ENCODE measurements at places on chromosomes 6 and 20.

DNA sequence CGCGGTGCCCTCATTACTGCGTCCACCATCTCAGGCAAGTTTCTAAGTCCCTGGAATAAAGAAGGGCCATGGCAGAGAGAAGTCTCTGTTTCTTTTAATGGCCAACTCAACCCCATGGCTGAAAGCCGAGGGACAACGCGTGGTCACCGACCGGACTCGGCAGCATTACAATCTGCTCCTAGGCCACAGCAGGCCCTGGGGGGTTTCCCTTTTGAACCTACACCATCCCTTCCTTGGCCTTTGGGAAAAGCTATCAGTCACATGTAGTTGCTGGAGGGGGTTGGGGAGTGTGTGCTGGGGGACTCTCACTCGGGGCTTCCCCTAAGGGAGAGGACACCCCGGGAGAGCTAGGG lies 11.1 kb upstream of the FAM83C start:
- no peak for DNase-seq

- no peak for DNase-seq
Measured at GRCh38 chr20:25217161-25218108, 21.9 kb downstream of the ENTPD6 start.

DNA sequence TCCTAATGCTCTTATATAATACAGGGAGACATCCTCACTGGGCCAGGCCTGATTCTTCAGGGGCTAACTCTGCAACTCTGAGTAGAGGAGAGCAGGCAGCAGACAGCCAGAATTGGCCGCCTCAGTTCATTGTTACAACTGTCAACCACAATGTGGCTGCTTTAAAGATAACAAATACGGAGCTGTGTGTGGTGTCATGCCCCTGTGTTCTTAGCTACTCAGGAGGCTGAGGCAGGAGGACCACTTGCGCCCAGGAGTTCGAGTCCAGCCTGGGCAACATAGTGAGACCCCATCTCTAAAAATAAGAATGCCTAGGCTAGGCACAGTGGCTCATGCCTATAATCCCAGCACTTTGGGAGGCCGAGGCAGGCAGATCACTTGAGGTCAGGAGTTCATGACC lies 34.3 kb downstream of the CEP250 start:
- DNase-seq, result no peak

DNA sequence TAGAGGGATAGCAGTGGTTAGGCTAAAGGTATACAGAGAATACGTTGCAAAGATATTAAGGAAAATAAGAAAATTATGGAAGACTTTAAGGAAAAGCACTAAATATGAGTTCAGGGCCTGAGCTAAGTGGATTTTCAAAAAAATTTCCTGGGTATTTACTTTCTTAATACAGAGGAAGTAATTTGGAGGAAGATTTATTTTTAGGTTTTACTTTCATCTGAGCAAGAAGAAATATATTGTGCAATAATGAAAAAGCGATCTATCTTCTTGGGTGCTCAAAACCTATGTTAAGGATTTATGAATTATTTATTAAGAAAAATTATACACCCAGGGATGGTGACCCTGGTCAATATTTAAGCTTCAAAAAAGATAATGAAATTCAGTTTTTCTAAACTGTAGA lies 224.7 kb downstream of the PLCB1 start:
- no peak for DNase-seq

GRCh38 chr6:10429638-10430427 lies 15.0 kb upstream of the TFAP2A start:
- DNase-seq, result peak; percentile 42

- no peak for DNase-seq
Measured at GRCh38 chr6:128990360-128990759, 107.4 kb downstream of the LAMA2 start.

DNA sequence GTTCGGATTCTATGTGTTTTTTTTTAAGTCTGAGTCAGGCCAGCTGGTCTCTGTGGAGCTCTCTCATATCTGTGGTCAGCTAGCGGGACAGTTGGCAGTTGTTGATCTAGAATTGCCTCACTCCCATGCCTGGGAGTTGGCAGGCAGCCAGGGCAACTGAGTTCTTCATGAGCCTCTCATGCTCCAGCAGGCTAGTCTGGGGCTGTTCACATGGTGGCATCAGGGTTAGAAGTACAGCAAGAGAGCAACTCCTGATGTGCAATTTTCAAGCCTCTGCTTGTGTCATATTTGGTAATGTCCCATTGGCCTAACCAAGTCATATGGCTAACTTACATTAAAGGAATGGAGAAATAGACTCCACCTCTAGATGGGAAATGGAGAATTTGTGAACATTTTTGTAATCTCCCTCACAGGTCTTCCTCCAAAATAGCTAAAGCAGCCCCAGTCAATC lies 6.7 kb upstream of the IFT52 start:
- peak; percentile 86 for DNase-seq

- DNase-seq, result peak; percentile 78
Measured at GRCh38 chr6:39791850-39792539, at the start of gene DAAM2. Gene DAAM2, plus strand, starts transcription at chr6:39792376. Its CDS starts 63,927 bp downstream, at chr6:39856303.

GRCh38 chr6:52635049-52635577 lies 35.8 kb upstream of the TMEM14A start:
- DNase-seq, result no peak

DNA sequence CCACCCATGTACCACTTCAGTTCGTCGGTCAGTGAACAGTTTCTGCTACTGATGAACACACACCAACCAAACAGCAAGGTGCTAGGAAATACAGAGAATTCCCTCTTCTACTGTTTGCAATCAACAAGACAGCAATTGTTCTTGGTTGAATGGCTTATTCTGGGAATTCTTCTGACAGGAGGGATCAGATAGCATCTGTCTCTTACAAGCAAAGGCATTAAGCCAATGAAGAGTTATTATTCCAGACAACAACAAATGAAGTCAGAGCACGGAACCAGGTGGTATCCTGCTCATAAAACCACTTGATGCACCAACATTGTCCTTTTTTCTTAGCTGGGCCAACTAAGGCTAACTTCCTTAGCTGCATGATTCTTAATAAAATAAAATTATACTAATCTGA lies 37.8 kb downstream of the PTPRK start:
- no peak for DNase-seq

DNA sequence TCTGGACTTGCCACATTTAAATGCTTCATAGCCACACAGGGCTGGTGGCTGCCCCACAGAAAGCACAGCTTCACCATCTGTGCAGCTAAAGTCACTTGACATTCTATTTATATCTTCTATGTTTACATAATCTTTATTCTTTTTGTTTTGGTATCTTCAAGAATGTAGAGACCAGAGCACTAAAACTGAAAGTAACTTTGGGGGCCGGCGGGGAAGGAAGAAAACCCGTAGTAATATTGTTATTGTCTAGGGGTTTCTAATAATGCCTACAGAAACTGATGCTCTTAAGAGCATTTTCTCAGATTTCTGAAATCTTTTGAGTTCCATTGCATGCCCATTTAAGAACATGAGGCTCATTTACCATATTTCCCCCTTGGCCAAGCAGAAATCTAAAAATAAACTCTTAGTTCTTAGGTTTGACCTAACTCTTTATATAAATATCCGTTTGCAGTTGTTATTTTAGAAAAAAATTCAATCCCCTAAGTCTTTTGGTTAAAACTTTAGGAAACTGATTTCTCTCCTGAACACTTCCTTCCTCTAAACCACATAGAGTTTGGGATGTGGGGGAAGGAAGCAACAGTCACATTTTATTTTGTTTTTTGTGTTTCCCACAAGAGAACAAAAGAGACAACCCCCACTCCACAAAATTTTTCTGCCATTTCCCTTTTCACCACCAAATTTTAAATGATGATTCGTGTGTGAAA lies 207.6 kb downstream of the OGFRL1 start:
- DNase-seq, result no peak

- DNase-seq, result no peak
Measured at GRCh38 chr20:38601216-38602184, at the start of gene ARHGAP40. Gene ARHGAP40, plus strand, starts transcription at chr20:38601809.

DNA sequence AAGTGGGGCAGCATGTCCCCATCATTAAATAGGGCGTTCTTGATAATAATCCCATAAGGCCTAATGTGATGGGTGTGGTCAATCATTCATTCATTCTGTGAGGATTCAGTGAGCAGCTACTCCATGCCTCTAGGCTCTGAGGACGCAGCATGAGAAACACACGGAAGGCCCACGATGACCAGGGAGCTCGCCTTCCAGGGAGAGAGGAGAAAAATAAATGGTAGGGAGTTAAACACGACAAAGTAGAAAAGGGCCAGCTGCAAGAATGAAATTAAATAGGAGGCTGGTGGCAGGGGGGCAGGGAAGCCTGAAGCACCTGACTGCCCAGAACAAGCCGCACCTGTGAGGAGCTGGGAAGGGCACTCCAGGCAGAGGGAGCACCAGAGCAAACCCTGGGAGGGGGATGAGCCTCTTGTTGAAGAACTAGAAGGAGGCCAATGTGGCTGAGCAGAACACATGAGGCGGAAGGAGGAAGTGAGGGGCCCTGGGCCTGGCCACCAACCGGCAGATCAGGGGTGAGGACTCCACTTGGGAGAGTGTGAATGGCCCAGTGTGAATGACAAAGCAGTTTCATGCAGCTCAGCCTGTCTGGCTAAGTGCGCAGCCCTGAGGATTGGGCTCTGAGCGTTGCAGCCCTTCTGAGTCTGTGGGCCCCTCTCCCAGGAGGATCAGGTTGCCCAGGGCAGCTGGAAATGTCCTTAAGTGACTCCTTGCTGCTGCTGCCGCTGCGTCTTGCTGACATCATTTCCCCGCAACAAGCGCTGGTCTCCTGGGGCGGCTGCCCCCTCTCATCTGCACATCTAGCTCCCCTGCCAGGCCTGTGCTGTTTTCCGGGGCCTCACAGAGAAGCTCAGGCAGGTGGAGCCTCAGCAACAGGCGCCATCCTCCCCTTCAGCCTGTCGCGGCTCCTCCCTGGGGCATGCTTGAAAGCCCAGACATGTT lies 99.9 kb downstream of the CDH26 start:
- peak; percentile 27 for DNase-seq

DNA sequence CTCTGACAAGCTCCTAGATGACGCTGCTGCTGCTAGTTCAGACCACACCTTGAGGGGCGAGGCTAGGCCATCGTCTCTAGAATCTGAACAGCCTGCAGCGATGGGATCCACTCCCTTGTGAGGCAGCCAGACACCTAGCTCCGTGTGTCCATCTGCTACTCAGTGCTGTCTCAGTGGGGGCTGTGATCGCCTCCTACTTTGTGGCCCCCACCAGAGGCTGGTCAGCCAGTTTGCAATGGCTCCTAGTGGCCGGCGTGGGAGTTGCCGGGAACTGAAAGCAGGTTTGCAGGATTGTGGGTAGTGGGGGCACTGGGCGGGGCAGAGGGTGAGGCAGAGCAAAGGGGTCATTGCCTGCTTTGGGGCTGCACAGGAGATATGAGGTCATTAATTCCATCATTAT lies 2.8 kb downstream of the CCN5 start:
- no peak for DNase-seq

DNA sequence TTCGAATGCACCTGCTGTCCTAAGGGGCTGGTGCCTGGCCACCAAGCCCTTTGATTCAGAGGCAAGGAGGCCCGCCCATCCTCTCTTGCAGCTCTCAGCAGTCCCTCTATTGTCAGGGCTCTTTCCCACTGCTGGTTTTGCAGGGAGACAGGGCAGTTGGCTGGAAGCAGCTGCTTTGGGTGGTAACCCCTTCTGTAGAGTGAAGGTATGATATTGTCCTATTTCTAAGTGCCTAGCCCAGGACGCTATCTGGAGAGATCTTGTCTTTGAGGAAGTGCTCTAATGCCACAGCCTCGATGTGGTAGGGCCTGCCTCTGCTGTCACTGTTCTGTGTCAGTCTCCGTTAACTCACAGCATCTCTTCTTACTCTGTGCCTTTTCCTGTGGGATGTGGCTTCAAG lies 5.6 kb downstream of the PLCG1 start:
- no peak for DNase-seq

DNA sequence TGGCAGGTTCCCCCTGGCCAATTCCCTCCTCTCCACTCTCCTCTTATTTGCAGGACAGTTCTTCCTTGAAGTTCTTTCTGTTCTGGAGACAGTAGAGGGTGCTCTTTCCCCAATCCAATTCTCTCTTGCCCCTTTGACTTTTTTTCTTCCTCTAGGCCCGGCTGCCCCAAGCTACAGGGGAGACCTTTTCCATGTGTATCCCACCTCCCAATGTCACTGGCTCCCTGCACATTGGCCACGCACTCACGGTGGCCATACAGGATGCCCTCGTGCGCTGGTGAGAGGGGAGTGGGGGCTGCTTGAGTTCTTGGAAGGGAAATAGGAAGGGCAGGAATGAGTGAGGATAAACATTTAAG lies 1.5 kb downstream of the VARS2 start:
- peak; percentile 77 for DNase-seq

DNA sequence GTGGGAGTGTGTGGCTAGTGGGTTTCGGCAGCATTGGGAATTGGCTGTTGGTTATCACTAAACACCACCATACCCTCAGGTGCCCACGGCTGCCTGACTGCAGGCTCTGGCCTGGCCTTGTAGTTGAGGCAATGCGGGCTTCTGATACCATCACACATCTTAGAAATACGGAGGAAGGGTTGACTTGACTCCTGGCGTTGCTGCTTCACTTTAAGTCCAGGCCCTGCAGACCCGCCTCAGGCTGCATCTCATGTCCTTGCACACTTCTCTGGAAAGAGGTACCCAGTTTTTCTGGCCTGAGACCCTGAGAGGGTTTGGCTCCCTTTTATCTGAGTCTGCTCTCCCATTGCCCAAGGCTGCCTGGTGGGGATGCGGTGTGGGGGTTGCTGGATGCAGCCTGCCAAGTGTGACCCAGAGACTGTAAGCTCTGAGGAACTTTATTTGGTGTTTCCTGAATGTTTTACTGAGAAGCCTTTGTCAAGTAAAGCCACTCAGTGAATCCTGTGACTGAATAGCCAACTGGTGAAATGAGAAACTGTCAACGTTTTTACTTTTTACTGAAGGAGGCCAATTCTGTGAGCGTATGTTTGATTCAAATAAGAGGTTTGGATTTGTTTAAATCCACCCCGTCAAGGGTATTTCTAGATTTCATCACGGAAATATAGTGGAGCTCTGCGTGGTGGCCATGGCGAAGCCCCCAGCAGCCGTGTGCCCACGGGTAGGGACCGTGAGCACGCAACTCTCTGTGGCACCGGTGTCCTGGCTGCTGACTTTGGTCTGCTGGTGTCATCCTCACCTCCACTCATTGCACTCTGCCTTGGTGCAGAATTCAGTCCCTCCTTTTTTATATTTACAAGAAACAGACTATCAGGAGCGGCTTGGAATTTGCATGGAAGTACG lies 160.1 kb downstream of the DTNBP1 start:
- DNase-seq, result no peak

DNA sequence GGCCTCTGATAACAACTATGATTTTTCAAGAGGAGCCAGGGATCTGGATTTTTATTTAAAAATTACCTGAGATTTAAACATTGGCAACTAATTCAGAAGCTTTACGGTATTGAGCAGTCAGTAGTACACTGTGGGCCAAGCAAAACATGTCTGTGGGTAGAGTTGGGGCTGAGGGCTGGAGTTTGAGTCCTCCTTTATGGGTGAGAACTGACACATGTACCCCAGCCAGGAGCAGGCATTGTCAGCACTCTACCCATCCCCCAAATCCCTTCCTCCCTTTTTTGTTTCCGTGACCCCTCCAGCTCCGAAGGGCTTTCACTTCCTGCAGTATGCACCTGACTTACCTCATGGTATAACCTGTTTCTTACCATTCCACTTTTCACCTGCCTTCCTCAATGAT lies 131.4 kb downstream of the SNX5 start:
- DNase-seq, result no peak

DNA sequence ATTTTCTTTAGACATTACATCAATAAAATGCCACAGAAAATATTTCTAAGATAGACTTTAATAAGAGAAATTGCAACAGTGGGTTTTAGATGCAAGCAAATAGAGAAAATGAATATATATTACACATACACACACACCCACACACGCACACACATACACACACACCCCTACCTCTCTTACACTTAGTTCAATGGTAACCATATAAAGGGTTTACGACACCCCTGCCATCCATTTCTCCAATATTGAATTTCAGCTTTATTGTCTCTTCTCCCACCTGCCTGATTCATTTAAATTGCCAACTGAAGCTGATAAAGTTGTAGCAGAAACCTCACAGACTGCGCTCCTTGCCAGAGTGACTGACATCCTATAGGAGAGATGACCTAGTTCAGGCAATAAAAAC lies 154.6 kb downstream of the ADAT2 start:
- DNase-seq, result no peak
